Stimulated activated CD4-positive, alpha-beta T cell treated with anti-CD3 and anti-CD28 coated beads, Interleukin-15, amount 100 ng/mL, for 48 hours (primary cell): ENCODE measurements at places on chromosomes 3 and 15.

DNA sequence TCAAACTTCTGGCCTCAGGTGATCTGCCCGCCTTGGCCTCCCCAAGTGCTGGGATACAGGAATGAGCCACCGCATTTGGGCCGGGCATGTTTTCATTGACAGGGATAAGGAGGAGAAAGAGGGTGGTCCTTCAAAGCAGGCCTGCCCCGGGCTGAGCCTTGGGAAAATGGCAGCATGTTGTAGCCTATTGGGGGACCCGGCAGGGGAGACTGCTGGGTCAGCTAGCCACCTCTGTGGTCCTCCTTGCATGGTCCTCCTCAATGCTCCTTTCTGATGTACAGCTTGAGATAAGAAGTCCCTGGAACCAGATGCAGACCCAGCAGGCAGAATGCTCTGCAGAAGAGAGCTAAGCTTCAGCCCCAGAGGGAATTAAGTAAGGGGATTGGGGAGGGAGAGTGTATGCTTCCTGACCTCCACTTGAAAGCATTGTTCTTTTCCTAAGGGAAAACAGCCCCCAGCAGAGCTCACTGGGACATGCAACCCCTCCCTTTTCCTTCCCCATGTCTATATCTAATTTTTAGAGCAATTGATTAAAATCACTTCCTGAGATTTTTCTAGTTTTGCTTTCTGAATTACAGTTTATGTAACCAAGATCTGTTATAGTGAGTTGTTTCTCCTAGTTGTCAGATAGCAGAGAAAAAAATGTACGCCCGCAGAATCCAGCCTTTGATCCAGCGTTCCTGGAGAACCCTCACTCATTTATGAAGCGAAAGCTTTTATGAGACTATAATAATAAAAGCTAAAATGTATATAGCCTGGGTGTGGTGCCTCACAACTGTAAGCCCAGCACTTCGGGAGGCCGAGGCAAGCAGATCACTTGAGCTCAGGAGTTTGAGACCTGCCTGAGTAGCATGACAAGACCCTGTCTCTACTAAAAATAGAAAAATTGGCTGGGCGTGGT, 48.7 kb upstream of the VILL start:
- no peak for DNase-seq

- no peak for DNase-seq
Observed at GRCh38 chr3:42459151-42459550, 43.3 kb upstream of the VIPR1 start.

- DNase-seq: no peak
Observed at GRCh38 chr3:134336587-134336986, 37.7 kb downstream of the AMOTL2 start.

DNA sequence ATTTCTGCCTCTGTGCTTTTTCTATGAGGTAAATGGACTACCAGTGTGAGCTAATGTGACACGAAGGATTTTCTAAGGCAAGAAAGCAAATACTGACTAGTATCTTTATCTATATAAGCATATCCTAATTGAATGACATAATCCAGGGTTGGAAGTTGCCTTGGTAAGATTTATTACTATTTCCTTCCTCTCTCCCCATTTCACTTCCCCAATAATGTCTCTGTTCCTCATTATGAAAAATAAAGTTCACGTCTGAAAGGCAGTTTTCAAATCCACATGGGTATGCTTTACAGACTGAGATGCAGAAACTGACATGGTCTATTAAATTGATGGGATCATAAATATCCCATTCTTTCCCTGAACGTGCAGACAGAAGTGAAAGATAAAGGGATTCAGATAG, 86.0 kb downstream of the DTWD1 start:
- DNase-seq: no peak

DNA sequence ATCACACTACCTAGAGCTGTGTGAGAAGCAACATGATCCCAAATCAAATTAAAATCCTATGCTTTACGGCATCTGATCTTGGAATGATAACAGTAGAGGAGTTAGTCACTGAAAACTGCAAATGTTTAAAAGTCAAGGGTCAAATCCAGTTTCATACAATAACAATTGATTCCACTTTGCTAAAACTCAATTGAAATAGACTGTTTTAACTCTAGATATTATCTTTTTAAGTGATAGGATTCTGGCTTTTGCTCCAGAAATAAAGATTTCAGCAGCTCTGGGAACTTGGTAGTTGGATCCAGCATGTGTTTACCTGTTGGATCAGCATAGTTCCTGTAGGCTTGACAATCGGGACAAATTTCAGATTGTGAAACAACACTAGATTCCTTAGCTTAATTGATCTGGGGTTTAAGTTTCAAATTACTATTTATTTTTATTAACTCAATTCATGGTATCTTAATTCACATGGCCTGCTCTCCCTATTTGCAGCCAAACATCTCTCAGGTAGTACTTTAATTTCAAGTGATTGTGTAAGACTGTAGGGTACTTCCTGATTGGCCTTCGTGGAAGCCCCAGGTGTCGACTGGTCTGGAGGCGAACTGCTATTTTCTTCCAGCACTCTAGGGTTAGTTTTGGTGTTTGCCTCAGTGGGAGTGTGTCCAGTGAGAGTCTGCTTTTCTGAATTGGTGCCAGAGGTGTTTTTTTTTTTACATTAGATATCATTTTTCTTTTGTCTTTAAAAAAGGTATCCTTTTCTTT, 16.6 kb downstream of the NFKBIZ start:
- DNase-seq: no peak

DNA sequence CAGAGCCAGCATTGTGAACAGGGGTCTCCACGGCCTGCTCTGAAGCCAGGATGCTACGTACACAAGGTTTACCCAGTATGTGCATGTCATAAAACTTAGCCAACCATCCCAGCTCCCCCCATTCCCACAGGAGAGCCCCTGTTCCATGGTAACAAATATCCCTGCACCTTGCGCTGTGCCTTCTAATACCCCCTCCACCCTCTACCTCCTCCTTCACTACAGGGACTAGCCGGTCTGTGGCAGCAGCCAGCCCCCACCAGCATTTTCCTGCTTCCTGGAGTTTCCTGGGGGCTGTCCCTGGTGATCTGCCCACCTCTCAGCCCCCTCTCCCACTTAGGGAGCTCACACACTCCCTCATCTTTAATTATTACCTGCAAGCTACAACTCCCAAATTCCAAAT, 20.4 kb downstream of the ACSBG1 start:
- DNase-seq: no peak

- DNase-seq: no peak
Observed at GRCh38 chr15:83039206-83039605, 27.8 kb upstream of the C15orf40 start.

DNA sequence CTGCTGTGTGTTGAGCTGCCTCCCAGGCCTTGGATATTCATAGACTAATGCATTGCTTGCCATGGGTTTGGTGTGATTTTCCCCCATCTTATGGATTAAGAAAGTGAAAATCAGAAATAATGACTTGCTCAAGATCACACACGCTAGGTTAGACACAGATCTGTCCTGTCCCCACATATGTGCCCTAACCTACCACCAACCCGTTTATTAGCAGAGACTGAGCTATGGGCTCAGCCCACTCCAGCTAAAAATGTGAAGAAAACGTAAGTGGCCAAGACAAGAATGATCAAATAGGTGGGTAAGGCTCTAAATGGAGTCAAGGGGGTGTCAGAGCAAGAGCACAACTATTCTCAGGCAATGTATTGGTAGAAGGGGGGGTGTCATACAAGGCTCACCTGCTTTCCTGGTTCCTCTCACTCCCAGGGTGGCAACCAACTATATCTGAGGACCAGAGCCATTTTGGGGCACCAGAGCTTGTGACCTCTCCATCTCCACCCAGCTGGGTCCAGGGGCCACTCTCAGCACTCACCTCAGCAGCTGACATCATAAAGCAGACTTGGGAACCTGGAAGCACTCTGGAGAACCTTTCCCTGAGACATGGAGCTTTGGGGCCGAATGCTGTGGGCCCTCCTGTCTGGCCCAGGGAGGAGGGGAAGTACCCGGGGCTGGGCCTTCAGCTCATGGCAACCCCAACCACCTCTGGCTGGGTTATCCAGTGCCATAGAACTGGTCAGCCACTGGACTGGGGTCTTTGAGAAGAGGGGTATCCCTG, 1.4 kb downstream of the HEMK1 start:
- no peak for DNase-seq

- peak; percentile 7 for DNase-seq
Observed at GRCh38 chr3:101720851-101721840, 3.3 kb upstream of the CEP97 start.

DNA sequence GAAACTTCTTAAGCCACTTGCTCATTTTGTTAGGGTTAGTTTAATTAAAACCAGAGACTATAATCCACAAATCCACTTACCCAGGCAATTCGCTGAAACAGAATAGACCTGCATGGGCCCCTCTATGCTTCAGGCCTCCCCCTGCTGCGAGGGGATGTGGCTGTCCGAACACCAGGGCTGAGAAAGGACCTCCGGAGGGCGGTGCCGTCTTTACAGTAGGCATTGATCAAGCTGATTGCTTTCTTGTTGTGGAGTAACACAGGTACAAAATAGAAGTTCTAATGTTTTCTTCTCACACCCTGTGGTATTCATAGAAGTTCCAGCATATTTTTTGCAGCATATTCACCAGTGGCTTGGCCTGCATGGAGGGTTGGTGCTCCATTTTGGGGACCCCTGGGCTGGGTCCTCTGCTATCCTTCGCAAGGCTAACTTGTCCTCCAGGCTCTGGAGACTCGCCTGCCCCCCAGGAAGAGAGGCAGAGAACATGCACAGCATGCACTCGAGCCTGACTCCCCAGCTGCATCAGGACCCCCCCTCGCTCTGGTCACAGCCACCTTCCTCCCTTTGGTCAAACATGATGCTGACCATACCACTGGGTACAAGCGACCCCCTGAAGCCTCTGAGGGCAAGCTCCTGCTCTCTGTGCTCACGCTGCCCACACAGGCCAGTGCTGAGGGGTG, 55.3 kb downstream of the TPRA1 start:
- no peak for DNase-seq

DNA sequence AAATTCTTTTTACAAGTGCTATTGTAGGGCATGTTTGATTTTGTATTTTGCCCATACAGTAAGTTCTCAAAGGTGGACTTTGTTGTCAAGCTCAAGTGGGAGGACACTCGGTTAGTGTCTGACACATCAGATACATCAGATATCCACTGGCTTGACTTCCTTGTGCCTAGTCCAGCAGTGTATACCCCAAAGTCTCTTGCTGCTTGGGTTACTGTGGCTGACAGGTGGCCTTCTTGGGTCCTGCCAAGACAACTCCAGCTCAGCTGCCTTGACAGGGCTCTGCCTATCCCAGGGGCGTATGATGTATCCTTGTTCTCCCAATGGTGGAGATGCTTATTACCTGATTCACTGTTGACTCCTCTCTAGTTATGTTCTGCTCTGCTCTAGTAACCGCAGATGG, 214.9 kb downstream of the CBLB start:
- no peak for DNase-seq

DNA sequence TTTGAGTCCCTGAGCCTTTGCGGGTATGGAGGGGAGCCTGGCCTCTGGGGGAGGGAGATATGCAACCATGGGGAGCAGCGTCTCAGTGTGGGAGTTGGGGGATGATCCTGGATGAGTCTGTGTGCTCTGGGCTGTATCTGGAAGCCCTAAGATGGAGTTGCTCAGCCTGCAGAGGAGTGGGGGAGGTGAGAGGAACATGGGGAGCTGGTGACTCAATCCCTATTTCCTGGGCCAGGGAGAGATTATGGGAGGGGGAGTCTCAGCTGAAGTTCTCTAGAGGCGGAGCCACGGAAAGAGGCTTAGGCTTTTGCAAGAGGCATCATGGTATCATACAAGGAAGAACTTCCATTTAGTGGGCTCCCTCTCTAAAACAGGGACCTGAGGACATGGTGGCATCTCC, 59.5 kb upstream of the TMEM115 start:
- DNase-seq: no peak

DNA sequence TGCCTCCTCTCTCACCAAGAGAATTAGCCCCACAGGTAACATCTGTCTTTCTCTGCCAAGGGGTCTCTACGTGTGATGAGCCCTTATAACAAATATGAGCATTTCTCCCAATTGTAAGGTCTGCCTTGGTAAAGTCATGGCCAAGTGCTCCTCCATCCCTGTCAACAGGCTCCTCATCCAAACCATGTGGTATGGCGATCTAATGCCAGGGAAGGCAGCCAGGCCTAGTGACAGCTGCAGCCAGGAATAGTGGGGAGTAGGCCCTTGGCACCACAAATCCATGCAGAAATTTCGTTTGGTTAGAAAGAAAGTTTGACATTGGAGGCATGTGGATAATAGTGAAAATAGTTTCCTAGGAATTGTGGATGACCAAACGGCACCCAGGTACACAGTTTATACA, 4.7 kb upstream of the LRTM1 start:
- no peak for DNase-seq

GRCh38 chr3:129282727-129283327, 4.2 kb downstream of the HMCES start:
- no peak for DNase-seq

GRCh38 chr3:59056706-59057105, 6.9 kb upstream of the CFAP20DC start:
- DNase-seq: no peak

DNA sequence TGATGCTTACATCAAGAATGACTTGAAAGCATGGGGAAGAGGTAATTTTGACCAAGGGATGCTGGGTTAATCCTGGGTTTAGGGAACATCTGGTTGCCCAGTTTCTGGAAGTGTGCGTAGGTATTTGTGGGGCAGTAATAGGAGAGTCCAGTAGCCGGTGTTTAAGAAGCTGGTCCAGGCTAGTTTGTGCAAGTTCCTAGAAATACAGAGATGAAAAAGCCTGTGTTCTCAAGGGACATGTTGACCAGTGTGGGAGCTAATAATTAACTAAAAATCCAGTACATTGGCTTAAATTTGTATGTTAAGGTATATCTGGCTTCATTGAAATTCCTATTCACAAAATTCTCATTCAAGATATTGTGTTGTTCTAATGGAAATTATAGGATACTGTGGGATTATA, 51.2 kb downstream of the UBE2E2 start:
- no peak for DNase-seq

GRCh38 chr3:51445544-51446280, 54.1 kb downstream of the DCAF1 start:
- DNase-seq: no peak

GRCh38 chr3:166125179-166125578, 288.0 kb upstream of the BCHE start:
- no peak for DNase-seq

GRCh38 chr3:9781551-9781950, 10.7 kb downstream of the TADA3 start:
- no peak for DNase-seq

- no peak for DNase-seq
Observed at GRCh38 chr15:52922871-52923270, 132.7 kb upstream of the ONECUT1 start.

GRCh38 chr15:99545605-99546004, 20.2 kb upstream of the MEF2A start:
- no peak for DNase-seq

DNA sequence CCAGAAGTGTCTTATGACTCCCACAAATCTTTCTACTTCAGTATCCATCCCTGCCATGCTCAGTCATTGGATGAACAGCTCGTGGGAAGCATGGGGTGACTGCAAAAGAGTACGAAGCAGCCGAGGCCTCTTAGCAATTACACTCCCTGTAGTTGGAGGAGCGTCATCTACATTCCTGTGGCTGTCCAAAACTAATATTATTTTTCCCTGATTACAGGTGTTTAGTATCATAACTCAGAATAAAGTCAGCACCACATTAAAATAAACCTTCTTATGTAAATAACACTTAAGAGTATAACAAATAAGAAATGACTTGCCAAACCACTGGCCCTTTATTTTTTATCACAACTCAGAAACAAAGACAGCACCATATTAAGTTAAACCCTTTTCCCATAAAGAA, 141.5 kb downstream of the PLOD2 start:
- DNase-seq: no peak

GRCh38 chr3:179697736-179698332, 45.0 kb downstream of the USP13 start:
- DNase-seq: no peak

GRCh38 chr3:38960042-38960622, 91.6 kb downstream of the SCN11A start:
- no peak for DNase-seq
